ENCODE measurements at places on chromosomes 3 and 15.

GRCh38 chr15:86125775-86126174 is 46.1 kb downstream of the AGBL1 start:
- no peak for DNase-seq
- H3K27me3 ChIP-seq: no peaks in the 10 kb centered on the region
- H3K4me3 ChIP-seq: no peak overlapping the region
- H3K36me3 ChIP-seq: no peaks in the 10 kb centered on the region
- H3K4me1 ChIP-seq: no peaks in the 10 kb centered on the region
- no peak overlapping the region for H3K27ac ChIP-seq

- peaks cover 5% of the 10 kb centered on the region for H3K27me3 ChIP-seq
- H3K27ac ChIP-seq: no peak overlapping the region
- no peak overlapping the region for H3K4me3 ChIP-seq
Observed at GRCh38 chr3:128933922-128934253, 54.5 kb downstream of the ACAD9 start.

DNA sequence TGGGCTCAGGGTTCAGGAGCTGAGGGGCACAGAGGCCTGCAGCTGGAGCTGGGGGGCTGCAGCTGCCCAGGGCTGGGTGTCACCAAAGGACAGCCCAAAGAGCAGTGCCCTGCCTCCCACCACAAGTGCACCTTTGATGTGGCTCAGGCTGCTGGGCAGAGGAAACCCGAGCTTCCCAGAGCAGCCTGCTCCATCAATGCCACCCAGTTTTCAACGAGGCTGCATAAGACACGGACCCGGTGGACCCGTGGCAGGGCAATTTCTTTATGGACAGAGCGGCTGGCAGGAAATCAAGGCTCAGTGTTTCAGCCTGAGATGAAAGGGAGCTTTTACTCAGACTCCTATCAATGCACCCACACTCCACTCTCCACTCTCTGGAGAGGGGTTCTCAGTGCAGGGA is 18.7 kb downstream of the SEMA5B start:
- H3K27me3 ChIP-seq: peaks cover 47% of the 10 kb centered on the region
- no peak for DNase-seq
- no peaks in the 10 kb centered on the region for H3K36me3 ChIP-seq

GRCh38 chr3:108293858-108294257 is 2.5 kb upstream of the HHLA2 start:
- no peaks in the 10 kb centered on the region for H3K27me3 ChIP-seq
- peak overlapping the region; percentile 83 for H3K27ac ChIP-seq
- peaks cover 74% of the 10 kb centered on the region for H3K4me1 ChIP-seq
- H3K4me3 ChIP-seq: peak overlapping the region; percentile 61
- DNase-seq: peak; percentile 46

GRCh38 chr15:58336161-58336560 is 95.6 kb upstream of the LIPC start:
- no peak overlapping the region for H3K27ac ChIP-seq
- no peak for DNase-seq
- no peak overlapping the region for H3K4me3 ChIP-seq
- peaks cover 8% of the 10 kb centered on the region for H3K27me3 ChIP-seq

GRCh38 chr3:151209654-151210053 is 6.6 kb upstream of the GPR171 start:
- H3K4me1 ChIP-seq: peaks cover 68% of the 10 kb centered on the region
- H3K27ac ChIP-seq: peak overlapping the region; percentile 79
- no peaks in the 10 kb centered on the region for H3K27me3 ChIP-seq
- H3K4me3 ChIP-seq: no peak overlapping the region

GRCh38 chr3:15462451-15462850 is 35.1 kb downstream of the EAF1 start:
- DNase-seq: no peak
- H3K27me3 ChIP-seq: no peaks in the 10 kb centered on the region
- peaks cover 3% of the 10 kb centered on the region for H3K36me3 ChIP-seq

GRCh38 chr3:32406486-32407408 is 15.1 kb downstream of the CMTM7 start:
- no peak overlapping the region for H3K27ac ChIP-seq
- peaks cover 28% of the 10 kb centered on the region for H3K36me3 ChIP-seq
- no peak for DNase-seq

Data from activated CD8-positive, alpha-beta T cell treated with anti-CD3 and anti-CD28 coated beads, Interleukin-2, amount 10 ng/mL, durations not matched to agents 7 days and 5 days (primary cell).